ENCODE measurements at places on chromosomes 1 and 21.

GRCh38 chr1:95627244-95627643, 393.2 kb downstream of the RWDD3 start:
- DNase-seq: no peak

- no peak for DNase-seq
Measured at GRCh38 chr1:27116697-27117096, 38.2 kb downstream of the SLC9A1 start.

- DNase-seq: no peak
Measured at GRCh38 chr1:167105271-167106118, 11.6 kb downstream of the STYXL2 start.

- no peak for DNase-seq
Measured at GRCh38 chr1:21866707-21867043, 54.6 kb downstream of the LDLRAD2 start.

DNA sequence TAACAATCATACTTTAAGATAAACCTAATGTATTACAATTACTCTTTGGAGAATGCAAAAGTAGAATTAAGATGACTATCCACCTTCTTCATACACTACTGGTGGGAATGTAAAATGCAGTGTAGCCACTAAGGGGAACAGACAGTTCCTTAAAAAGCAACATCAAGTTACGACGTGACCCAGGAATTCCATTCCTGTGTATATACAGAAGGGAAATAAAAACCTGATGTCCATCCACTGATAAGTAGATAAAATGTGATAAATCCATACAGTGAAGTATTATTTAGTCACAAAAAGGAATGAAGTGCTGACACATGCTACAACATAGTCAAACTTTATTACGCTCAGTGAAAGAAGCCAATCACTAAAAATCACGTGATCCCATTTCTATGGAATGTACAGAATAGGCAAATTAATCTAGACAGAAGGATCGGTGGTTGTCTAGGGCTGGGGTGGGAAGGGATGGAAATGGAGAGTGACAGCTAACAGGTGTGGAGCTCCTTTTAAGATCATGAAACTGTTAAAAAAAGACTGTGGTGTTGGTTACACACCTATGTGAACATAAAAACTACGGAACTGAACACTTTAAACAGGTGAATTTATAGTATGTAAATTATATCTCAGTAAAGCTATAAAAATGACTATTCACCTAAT, 42.1 kb downstream of the NRIP1 start:
- DNase-seq: no peak

All from stimulated activated CD4-positive, alpha-beta T cell treated with anti-CD3 and anti-CD28 coated beads, Interleukin-12 subunit alpha, Interleukin-12 subunit beta, amount 100 ng/mL, for 48 hours (primary cell).